ENCODE measurements at places on chromosomes 7 and 10.

DNA sequence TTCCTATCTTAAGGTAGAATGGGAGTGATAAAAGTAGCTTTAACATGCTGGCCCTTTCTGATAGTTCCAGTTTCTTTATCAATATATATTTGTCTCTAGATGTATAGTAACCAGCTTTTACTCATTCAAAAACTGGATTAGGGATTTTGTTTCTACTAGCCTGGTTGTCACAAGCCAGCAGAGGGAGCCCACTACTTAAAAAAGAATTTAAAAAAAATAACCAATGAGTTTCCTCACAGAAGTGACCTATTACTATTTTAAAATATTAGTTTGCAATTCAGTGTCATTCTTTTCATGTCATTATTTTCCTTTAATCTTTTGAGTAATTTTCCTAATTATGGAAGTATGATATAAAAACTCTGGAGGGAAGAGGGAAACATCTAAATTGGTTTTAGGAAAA lies 142.1 kb downstream of the PHTF2 start:
- DNase-seq = peak; percentile 51

DNA sequence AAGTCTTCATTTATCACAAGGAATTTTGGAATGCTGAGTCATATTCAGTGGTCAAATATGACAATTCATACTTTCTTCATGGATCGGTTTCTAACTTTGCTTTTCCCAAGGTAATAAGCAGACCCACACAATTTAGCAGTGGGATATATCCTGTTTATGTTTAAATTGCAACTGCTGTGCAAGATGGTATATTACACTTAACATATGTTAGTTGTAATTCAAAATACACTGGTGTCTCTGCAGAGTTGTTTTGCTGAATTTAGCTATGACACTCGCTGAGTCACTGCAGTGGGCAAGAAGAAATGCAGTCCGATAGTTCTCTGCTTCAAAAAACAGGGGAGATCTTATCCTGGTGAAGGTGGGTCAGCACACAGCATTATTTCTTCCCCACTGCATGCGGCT lies 194.8 kb upstream of the PTN start:
- peak; percentile 82 for DNase-seq

DNA sequence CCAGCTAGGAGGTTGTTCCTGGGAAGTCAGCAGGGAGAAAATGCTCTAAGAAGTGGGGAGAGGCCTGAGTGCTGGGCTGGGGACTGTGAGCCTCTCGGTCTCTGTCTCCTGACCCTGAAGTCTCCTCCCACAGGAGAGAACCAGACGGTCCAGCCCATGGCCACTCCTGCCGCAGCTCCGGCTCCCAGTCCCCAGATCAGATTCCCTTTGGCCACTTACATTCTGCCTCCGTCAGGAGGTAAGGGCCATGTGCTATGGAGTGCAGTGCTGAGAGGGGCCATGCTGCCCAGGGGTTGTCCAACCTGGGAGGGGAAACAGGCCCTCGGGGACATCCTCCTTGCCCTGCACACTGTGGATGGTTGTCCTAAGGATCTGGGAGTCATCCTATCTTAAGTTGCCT lies 21.3 kb upstream of the ZNF467 start:
- no peak for DNase-seq

- no peak for DNase-seq
These were observed 45.2 kb upstream of the DMTF1 start for GRCh38 chr7:87106974-87107612.

DNA sequence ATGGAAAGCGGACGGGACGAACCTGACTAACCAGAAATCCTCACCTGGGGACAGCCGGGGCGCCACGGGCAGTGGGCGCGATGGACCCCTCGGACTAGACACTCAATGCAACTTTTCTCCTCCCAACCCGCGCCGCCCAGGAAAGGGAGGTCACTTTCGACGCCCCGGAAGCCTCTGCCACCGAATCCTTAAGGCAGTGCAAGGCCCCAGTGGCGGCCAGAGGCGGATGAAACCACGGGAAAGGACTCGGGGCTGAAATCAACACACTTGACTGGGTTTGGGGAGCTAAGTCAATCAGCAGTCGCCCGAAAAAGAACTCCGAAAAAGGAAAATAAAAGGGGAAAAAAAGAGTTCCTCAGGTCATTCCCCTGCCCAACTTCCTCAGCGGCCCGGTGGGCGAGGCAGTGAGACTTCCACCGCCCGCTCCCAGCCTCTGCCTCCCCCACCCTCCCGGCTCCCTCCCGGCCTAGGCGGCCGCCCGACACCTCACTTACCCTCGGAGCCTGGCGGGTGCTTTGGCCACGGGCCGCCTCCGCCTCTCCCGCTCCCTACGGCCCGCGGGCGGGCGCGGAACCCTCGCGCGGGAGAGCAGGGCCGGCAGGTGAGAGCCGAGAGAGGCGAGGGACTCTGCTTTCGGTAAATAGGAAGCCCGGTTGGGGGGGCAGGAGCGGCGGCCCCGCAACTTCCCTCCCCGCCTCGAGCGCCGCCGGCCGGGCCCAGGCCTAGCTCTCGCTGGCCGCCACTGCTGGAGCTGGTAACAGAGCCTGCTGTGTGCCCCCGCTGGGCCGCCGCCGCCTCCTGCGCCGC lies 518 bp downstream of the WAPL start:
- peak; percentile 76 for DNase-seq

- no peak for DNase-seq
These were observed 81.8 kb downstream of the THSD7A start for GRCh38 chr7:11750191-11750590.

- DNase-seq = no peak
These were observed 90.0 kb downstream of the ANKRD61 start for GRCh38 chr7:6121141-6121540.

DNA sequence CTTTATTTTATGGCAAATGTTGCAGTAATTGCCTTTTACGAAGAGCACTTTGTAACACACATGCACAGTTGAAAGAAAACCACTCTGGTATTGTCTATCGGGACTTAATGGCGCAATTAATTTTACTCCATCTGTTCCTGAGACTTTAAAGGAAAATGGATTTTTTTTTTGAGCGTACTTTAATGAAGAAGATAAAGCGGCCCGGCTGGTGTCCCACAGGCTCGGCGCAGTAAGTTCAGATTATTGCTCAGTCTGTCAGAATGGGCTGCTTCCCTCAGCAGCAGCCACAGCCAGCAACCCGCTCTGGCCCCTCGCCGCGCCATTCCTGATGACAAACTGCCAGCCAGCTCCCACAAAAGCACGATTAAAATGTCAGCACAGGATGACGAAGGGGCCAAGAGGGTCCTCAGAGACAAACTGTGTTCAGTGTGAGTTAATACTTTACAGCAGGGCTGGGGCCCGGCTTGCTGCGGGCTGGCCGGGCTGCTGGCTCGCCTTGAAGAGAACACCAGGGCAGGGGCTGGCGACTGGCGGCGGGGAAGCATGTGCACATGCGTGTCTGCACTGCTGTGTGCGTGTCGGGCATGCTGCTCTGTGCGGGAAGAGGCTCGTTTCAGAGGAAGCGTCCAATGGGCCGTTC lies 501.0 kb upstream of the GALNT17 start:
- peak; percentile 10 for DNase-seq

DNA sequence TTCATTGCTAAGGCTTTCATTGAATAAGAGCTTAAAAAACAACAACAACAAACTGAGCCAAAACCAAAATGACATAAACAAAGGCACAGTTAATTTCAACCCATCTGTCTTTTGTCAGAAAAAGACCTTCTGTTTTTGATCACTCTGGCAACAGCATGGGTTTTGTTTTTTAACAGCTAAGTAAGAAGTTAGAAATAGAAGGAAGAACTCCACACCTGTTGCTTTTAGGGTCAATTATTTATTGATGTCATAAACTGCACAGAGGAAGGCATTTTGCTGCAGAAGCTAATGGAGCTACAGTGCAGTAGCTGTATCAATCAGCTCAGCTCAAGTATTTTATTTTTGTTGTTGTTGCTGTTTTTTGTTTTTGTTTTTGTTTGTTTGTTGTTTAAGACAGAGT lies 16.3 kb upstream of the GJD4 start:
- peak; percentile 27 for DNase-seq

- no peak for DNase-seq
These were observed 120.2 kb downstream of the SORBS1 start for GRCh38 chr10:95440756-95441546.

GRCh38 chr10:1668399-1668798 lies 68.9 kb downstream of the ADARB2 start:
- DNase-seq = no peak

DNA sequence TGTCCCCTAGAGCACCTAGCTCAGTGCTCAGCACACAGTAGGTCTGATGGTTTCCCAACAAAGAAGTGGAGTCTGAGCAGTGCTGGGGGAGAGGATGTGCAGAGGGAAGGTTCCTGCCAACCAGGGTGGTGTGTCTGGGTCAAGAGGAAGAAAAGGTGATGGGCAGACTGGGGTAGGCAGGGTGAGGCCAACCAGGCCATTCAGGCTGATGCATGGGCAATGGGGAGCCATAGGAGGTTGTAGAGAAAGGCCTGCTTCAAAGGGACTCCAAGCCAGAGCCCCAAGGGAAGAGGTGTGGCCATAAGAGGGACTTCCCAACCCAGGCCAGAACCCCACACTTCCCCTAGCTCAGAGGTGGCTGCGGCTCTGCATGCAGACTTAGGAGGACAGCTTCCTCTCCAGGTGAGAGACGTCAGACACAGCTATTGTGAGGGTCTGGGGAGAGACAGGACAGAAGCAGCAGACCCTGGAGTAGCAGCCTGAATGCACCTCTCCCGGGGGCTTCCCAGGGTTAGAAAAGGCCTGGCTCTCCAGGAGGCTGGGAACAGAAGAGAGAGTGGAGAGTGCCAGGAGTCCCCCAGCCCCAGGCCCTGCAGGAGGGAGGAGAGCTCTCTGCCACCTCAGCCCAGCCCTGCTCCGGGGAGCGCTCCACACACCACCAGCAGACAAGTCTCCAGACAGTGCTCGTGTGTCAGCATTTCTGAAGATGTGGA lies 87.4 kb upstream of the ZMIZ1 start:
- DNase-seq = no peak

- no peak for DNase-seq
These were observed 290.8 kb downstream of the NXPH1 start for GRCh38 chr7:8724080-8724718.

DNA sequence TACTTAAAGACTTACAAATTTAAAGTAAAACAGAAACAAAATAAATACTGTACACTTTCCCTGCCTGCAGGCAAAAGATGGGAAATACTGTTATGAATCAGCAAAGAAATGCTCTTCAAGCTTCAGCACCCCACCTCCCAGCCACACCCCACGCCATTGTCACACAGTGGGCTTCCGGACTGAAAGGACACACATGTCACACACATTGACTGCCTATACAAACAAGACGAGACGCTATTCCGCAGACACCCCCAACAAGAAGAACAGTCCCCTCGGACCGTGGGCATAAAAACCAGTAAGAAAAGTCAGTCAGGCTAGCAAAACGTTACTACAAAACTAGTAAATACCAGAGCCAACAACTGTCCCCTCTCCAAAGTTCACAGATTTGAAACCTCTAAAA lies 22.2 kb upstream of the PARP12 start:
- DNase-seq = no peak

- DNase-seq = no peak
These were observed 1621.6 kb downstream of the REEP3 start for GRCh38 chr10:65142641-65143435.

GRCh38 chr10:92222603-92223262 lies 68.1 kb downstream of the CPEB3 start:
- peak; percentile 65 for DNase-seq

- no peak for DNase-seq
These were observed 4.8 kb downstream of the ADCYAP1R1 start for GRCh38 chr7:31056775-31057346.

DNA sequence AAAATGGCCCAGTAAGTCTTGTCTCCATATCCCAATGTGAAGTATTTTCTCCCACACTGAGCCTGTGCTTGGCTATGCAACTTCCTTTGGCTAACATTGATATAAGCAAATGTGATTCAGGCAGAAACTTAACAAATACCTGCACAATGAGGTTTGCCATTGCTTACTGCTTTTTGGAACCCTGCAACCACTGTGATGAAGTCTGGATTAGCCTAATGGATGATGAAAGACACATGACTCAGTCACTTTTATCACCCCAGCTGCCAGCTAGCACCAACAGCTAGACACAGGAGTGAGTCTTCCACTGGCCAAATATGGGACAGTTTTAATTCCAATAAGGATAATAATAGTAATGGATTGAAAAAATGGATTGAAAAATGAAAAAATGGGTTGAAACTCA lies 854.5 kb downstream of the GRM8 start:
- DNase-seq = no peak

DNA sequence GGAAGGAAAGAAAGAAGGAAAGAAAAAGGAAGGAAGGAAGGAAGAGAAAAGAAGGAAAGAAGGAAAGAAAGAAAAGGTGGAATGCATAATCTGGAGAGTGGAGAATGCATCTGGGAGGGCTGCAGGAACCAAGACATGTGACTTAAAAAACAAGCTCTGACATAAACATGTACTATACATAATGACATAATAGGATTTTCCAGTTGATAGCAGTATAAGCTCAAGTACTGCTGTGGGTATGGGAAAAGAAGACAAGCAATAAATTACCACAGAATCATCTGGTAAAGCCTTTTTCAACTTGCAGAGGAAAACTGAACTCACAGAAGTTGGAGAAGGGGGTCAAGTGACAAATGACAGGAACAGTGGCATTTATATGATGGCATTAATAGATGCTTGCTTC lies 345.9 kb downstream of the PLXDC2 start:
- no peak for DNase-seq

DNA sequence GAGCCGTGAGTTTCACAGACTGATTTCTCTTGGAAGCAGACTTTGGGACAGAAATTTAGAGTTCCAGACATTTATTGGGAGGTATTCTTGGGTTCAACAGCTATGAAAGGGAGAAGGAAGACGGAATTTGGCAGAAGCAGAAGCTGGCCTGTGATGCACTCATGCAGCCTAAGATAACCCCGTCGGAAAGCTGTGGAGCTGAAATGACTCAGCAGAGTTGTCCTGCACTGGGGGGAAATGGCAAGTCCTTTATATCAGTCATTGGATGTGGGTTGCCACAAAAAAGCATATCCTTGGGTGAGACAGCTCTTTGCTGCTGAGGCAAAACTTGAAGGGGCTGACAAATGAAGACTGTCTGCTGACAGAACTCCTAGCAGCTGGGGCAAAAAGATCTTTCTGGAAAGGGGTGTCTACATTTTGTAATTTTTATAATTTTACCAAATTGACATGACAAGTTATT lies 11.5 kb upstream of the MICU1 start:
- DNase-seq = peak; percentile 52

GRCh38 chr10:129179245-129179971 lies 287.6 kb upstream of the MGMT start:
- DNase-seq = no peak

DNA sequence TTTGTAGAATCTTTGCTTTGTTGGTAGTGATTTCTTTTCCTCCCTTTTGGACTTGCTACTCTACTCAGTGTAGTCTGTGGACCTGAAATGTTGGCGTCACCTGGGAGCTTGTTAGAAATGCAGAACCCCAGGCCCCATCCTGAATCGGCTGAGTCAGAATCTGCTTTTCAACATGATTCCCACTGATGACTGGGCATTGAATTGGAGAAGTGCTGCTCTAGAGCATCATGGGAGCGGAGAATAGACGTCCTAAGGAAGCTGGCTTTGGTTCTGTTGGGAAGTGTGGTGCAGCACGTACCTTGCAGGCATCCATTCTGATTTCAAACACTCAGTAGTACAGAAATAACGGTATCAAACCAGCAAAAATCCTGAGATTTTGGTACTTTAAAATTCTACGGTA lies 54.7 kb downstream of the RBM33 start:
- DNase-seq = no peak
